Activated CD8-positive, alpha-beta memory T cell treated with anti-CD3 and anti-CD28 coated beads for 48 hours (primary cell): ENCODE measurements at places on chromosomes 5 and 9.

DNA sequence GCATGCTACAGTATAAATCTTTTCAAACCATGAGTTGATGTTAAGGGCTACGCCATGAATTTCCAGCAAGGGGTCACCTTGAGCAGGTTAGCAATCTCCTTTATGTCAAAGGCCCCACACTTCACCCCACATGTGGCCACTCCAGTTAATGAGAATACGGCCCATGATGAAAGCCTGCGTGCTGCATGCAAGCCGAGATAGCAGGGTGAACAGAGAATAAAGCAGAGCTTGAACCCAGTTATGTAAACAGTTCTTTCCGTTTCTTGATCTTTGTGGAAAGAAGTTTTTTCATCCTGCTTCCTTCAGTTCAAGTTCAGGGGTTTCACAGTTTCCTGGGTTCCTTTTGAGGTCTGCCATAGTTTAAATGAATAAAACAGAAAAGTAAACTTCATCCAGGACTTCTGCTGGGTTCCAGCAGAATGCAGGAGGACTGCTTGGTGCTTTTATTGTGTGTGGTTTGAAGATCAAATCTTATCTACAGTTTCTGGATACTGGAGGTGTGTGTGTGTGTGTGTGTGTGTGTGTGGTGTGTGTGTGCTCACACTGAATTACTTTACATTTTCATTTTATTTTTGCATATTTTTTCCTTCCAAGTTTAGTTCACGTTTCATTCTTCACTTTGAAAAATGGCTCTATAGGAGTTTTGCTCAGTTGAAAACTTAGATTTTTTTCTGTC lies 87.1 kb downstream of the HMHB1 start:
- no peak for DNase-seq

- no peak for DNase-seq
Measured at GRCh38 chr5:116982035-116982434, 407.4 kb upstream of the SEMA6A start.

DNA sequence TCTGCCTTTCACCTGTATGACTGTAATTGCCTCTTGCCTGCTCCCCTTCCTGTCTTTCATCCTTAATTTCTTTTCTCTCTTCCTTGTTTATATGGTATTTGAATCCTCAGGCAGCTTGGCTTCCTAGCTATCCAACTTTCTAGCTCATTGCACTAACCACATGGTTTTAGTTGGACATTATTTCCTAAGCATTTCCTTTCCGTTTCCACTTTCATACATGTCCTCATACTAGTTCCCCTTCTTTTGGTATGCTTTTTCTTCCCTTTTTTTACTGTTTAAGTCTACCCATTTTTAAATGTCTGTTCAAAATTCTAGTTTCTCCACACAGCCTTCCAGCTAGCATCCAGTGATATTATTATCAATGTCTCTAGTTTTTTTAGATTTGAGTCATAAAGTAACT lies 6.6 kb downstream of the CWC27 start:
- no peak for DNase-seq

GRCh38 chr5:176441921-176442323 lies 6.3 kb upstream of the FAF2 start:
- no peak for DNase-seq

DNA sequence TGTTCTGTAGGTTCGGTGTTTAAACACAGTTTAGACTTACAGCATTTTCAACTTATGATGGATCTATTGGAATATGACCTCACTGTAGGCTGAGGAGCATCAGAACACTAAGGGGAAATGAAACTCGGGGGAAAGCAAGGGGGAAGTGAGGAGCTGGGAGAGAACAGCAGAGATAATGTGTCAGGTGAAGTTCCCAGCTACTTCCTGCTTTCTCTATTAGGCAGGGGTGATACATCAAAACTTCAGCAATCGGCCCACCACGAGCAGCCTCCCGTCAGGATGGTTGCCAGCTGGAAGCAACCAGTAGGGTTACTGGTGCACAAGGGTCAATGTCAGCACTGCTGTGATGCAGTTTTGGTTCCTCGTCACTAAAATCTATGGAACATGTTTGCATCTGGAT lies 34.3 kb downstream of the FAT2 start:
- DNase-seq = no peak

DNA sequence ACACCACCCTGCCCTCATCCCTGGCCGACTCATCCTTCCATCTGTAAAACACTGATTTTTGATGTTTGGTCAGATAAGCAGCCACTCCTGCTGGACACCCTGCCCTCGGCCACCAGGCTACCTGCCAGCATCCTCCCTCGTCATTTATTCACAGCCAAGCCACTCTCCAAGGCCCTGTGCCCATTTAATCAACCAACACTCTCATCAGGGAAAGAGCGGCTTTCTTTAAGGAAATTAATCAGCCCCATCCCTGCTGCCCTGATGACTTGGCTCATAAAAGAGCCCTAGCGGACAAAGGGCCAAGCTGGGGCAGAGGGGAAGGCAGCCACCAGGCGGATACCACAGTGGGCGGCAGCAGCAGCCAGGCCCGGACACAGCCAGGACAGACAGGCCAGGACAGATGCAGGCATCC lies 52.4 kb downstream of the GOLM1 start:
- no peak for DNase-seq

- no peak for DNase-seq
Measured at GRCh38 chr5:66415208-66415607, 181.0 kb upstream of the MAST4 start.

DNA sequence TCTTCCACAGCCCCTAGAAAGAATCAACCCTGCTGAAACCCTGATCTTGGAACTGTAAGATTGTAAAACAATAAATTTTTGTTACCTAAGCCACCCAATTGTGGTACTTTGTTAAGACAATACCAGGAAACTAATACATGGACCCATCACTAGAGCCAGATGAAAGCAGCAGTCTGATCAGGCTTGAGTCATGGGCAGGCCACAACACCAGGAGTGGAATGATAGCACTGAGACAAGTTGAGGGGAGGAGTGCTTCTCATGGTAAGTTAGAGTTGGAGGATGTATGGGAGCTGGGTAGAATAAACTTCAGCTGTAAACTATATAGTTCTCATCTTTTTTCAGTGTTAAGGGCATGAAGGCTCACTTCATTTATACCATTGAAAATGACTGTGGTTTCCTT lies 164.4 kb upstream of the OR13F1 start:
- no peak for DNase-seq

DNA sequence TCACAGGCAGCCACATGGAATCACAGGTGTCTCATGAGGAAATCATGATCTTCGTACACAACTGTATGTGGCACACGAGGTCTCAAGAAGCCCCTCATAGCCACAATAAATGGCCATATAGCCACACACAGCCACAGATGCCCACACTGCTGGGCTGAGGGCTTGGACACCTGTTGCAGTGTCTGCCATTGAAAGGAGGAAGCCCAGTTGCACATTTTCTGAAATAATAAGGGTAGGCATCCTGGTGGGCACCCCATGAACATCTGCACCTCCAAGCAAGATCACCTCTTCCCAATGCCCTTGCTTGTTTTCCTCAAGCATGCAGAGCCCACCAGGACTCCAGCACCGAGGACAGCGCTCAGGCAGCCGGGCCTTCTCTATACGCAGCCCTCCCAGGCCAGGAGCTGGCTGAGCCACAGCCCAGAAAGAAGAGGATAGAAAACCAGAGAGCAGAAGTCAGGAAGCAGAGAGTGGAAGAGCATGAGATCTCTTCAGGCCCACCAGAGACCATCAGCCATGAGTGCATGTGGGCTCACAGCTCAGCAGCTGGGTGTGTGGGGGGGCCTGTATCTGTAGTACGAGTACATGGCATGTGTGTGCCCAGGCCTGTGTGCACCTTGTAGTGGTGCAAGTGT lies 1.0 kb upstream of the ACSL6 start:
- DNase-seq = no peak

DNA sequence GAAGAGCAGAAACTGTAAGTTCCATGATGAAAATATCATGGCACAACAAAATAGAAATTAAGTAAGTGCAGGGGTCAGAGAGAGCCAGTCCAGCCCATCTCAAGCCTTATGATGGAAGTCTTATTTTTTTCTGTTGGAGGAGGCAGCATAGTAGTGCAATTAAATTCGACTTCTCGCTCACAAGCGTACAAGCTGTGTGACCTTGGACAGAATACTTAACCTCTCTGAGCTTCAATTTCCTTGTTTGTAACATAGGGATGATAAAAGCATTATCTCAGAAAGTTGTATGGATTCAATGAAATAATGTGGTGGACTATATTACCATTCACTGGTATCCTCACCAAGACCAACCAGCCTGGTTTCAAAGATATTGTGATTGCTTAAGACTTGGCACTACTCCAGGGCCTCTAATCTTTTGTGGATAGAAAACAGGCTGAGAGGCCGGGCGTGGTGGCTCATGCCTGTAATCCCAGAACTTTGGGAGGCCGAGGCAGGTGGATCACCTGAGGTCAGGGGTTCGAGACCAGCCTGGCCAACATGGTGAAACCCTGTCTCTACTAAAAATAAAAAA lies 26.8 kb upstream of the MVB12B start:
- DNase-seq = no peak

- DNase-seq = no peak
Measured at GRCh38 chr9:95494416-95495371, 22.1 kb downstream of the PTCH1 start.

GRCh38 chr5:66904189-66904588 lies 292.4 kb downstream of the CD180 start:
- DNase-seq = no peak

DNA sequence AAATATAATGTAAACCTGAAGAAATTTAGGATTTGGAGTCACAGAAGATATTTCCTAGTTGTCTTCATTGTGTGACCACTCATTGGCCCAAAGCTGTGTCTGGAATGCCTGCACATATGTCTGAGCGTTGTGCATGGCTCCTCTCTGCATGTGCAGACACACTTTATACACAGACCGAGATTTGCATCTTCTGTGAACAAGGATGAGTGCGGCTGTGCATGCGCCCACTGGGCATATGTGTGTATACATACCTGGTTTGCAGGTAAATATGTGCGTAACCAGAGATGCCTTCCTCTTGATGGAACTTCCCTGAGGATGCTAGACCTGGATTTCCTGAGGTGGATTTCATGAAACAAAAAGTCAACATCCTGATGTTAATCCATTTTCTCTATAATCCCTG lies 19.1 kb downstream of the PHF2 start:
- no peak for DNase-seq

DNA sequence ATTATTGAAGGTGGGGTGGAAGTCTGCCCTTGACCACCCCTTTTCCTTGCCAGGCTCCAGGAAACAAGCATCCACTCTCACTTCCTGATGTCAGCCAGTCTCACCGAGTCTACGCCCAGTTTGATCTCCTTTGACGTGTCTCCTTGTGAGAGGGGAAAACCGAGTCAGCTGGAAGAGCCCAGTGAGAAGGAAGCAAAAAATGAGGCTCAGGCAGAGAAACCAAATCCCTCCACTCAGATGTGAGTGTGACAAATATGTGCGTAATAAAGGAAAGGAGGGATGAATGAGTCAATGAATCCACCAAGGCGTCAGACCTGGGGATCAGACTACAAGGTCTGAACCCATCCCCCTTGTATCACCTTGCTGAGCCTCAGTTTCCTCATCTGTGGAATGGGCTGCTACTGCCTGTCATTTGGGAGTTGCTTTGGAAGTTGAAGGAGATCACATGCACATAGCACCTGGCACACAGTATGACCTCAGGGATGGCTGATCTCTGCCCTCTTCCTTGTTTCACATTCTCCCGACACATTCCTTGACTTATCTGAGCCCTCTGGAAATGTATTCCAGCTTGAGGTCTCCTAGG lies 61.3 kb upstream of the XPA start:
- DNase-seq = no peak

DNA sequence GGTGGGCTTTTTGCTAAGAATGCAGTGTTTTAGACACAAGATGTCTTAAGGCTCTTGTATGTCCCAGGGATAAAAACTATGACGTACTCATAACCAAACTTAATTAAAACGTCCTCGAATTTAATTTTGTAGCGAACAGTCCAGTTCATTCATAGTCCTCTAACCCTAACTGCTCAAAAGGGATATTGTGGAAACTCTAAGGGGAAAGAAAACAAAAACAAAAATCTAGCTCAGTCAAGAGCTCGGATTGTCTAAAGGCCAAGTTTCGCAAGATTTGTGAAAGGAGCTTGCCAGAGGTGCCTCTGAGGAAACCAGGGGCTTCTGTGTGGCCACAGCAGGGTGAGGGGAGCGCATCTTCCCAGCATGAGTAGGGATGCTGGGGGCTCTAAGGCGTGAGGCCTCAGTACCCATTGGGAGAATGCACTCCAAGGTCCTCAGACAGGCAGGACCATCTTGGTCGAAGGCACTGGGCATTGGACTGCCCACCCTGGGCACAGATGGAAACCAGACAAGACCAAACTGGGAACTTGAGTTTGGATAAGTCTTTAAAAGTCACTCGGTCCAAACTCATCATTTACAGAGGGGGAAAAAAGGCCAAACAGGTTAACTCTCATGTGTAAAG lies 71.8 kb downstream of the PRRT1B start:
- DNase-seq = no peak

DNA sequence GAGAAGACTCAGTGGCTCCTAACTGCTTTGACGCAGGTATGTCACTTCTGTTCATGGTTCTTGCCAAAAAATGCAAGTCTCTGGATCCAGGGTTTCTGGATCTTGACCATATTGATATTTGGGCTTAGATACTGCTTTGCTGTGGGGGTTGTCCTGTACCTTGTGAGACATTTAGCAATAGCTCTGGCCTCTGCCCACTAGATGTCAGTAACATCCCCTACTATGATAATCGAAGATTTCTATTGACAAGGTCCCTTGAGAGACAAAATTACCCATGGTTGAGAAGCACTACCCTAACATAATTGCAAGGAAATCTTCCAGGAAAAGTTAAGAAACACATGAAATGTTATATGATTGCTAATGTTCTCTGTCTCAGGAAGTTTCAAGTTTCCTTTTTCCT lies 285.4 kb downstream of the TMEM232 start:
- DNase-seq = no peak

- DNase-seq = no peak
Measured at GRCh38 chr5:169772688-169773087, 135.6 kb downstream of the DOCK2 start.

DNA sequence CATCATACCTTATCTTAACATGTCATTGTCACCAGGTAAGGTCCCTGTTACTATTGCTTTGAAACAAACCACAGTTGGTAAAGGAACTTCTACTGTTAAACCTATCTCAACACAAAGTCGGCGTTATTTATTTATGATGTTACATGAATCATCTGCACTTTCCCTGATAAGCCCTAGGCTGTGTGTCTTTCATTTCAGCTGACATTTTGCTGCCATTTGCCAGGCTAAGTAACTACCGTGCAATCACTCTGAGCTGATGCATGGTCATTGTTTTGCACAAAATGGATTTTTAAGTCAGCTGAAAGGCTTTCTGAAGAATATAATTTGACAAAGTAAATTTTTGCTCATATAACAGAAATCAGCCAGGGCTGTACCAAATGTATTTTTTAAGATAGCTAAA lies 546.5 kb downstream of the ZNF608 start:
- DNase-seq = no peak

- no peak for DNase-seq
Measured at GRCh38 chr5:172456076-172456722, 1.9 kb upstream of the SH3PXD2B start.
